ENCODE measurements at places on chromosomes 1 and 21. TPM values are rescaled to one million over a fixed set of nuclear protein-coding genes. Genes with fewer than 3 reads are reported as not detected.

- no peak for DNase-seq
Measured at GRCh38 chr21:42057851-42058437, 13.2 kb upstream of the UMODL1 start.

DNA sequence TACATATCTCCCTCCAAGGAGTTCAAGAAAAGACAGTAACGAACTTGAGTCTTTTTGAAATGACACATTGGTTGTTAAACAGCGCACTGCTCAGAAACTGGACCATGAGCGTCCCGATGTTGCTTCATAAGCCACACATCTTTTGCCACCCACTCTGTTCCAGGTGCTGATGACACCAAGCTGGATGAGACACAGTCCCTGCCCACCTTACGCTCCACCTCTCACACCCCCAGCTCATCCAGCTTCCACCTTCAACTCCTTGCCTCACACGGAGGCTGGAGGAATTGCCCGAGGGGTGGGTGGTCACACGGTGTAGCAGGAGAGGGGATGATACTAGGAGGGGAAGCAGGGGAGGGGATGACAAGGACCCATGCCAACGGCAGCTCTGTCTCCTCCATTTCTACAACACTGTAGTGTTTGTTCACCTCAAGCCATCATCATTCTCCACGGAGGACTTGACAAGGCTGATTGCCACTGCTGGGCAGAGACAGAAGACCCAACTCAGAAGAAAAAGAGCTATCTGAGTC lies 148.5 kb upstream of the TNR start:
- DNase-seq: no peak

Gene CD164L2
- not detected for total RNA-seq

DNA sequence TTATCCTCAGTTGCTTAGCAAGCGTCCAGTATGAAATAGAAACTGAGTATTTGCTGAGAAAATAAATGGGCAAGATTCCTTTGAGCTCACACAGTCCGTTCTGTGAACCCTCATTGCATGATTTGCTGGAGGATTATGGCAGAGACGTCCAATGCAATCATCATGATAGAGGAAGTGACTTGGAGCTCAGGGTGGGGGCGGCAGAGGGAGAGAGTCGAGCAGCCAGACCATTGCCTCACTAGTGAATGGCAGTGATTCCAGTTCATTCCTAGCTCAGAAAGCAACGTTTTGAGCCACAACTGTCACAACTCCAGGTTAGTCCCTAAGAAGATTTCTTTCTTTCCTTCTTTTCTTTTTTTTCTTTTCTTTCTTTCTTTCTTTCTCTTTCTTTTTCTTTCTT lies 27.5 kb upstream of the COL9A2 start:
- DNase-seq: peak; percentile 67

Gene MRAP
- total RNA-seq: not detected

GRCh38 chr1:25022361-25023189 lies 92.5 kb upstream of the RUNX3 start:
- peak; percentile 94 for DNase-seq

Gene RAB42
- 7.0 TPM for total RNA-seq

Gene DPT
- total RNA-seq: 202 TPM

GRCh38 chr1:25392841-25393240 lies 27.8 kb downstream of the RHCE start:
- no peak for DNase-seq

DNA sequence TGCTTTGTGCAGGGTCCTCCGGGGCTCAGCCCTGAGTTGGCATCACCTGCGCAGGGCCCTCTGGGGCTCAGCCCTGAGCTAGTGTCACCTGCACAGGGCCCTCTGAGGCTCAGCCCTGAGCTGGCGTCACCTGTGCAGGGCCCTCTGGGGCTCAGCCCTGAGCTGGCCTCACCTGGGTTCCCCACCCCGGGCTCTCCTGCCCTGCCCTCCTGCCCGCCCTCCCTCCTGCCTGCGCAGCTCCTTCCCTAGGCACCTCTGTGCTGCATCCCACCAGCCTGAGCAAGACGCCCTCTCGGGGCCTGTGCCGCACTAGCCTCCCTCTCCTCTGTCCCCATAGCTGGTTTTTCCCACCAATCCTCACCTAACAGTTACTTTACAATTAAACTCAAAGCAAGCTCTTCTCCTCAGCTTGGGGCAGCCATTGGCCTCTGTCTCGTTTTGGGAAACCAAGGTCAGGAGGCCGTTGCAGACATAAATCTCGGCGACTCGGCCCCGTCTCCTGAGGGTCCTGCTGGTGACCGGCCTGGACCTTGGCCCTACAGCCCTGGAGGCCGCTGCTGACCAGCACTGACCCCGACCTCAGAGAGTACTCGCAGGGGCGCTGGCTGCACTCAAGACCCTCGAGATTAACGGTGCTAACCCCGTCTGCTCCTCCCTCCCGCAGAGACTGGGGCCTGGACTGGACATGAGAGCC lies 22.7 kb downstream of the COL6A1 start:
- no peak for DNase-seq

Gene SH3BGR
- total RNA-seq: 15.2 TPM

DNA sequence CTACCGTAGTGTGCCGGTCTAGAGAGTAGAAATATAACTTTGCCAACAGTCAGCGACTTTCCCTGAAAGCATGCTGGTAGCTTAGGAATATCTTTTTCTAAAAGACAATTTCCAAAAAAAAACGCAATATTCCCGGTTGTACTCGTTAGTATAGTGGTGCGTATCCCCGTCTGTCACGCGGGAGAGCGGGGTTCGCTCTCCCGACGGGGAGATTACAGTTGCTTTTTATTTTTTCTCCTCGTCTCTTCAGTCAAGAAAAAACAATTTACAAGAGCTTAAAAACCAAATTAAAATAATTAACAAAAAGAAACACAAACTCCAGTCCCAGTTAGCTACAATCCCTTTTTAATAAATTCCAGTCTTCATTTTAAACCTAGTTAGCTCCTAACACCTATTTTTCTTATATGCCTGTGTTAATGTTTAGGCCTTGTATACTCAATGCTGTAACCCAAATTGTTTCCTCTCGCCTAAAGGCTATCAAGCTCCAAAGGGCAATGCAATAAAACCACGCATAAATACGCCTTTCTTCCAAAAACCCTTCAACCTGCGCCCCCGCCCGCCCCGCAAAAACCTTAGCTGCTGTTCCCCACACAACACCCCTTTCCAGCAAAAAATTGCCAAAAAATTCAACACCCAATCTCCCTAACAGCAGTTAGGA lies 7.8 kb downstream of the HSPA6 start:
- DNase-seq: peak; percentile 47

DNA sequence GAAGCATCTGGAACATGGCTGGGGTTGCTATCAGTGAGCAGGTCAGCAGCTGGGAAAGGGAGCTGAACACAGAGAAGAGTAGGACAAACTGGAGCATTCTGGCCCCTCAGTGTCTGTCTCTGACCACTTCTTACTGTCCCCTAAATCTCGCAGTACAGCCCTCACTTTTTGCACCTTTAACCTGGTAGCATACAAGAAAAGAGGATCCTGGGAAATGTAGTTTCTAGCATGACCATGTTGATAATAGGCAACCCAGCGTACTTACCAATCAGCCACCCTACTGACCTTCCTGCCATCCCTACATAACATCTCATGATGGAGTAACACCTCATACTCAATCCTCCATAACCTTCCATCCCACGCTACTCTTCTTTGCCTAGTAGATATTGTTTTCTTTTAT lies 99.1 kb upstream of the RAVER2 start:
- no peak for DNase-seq

GRCh38 chr1:13664451-13664850 lies 35.5 kb upstream of the PRDM2 start:
- DNase-seq: no peak
